ENCODE measurements at places on chromosomes 12 and 14.

GRCh38 chr12:28930704-28931103 is 218.4 kb upstream of the FAR2 start:
- DNase-seq: no peak

GRCh38 chr14:101476916-101477553 is 84.3 kb upstream of the DIO3 start:
- peak; percentile 83 for DNase-seq

- no peak for DNase-seq
Measured at GRCh38 chr12:94525951-94526350, 66.3 kb upstream of the CEP83 start.

DNA sequence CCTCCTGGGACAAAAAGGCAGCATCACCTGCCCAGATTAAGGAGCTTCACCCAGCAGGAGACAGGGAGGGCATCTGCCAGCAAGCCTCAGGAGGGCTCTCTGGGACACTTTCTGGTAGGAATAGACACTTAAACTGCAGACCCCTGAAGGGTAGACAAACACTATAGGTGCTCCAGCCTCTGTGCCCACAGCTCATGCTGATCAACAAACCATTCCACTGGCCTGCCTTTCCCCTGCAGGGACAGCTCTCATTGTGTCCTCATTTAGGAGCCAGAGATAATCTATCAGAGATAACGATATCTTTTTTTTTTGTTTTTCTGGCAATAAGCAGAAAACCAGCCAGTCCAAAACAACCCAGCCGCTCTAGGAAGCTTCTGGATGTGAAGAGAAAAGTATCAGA is 251.8 kb upstream of the CCDC196 start:
- DNase-seq: no peak

- DNase-seq: peak; percentile 32
Measured at GRCh38 chr12:108612788-108613282, 15.0 kb upstream of the TMEM119 start.

GRCh38 chr12:66072566-66072965 is 58.0 kb downstream of the LLPH start:
- no peak for DNase-seq

DNA sequence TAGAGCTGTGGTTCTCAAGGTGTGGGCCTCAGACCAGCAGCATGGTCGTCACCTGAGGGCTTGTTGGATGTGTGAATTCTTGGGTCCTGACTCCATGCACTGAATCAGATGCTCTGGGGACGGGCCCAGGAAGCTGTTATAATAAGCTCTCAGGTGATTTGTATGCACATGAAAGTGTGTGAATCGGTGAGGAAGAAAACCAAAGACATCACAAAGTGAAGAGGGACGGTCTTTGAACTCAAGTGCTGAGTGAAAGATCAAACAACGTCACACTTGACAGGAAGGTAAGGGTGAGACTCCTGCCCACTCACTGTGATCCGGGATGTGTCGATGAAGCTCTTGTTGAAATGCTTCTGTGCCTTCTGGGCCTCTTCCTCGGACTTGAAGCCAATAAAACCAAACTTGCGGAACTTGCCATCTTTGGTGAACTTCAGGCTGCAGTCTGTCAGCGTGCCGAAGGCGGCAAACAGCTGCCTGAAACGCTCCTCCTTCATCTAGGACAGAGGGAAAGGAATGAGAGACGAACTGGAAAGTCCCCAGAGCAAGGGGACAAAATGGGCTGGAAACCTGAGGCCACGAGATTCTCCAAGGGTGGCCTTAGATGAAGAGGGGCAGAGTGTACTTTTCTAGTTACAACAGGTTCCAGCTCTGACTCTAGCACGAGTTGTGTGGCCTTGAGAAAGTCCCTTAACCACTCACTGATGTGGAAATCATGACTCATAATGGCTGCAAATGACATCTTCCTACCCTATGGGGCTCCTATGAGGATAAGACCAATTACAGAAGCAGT is 4.0 kb downstream of the RBM19 start:
- no peak for DNase-seq

GRCh38 chr12:58028294-58028693 is 86.9 kb downstream of the ATP23 start:
- no peak for DNase-seq

- DNase-seq: no peak
Measured at GRCh38 chr12:18521461-18521860, 216.4 kb downstream of the PLCZ1 start.

- DNase-seq: no peak
Measured at GRCh38 chr14:104424406-104425072, 155.0 kb upstream of the C14orf180 start.

DNA sequence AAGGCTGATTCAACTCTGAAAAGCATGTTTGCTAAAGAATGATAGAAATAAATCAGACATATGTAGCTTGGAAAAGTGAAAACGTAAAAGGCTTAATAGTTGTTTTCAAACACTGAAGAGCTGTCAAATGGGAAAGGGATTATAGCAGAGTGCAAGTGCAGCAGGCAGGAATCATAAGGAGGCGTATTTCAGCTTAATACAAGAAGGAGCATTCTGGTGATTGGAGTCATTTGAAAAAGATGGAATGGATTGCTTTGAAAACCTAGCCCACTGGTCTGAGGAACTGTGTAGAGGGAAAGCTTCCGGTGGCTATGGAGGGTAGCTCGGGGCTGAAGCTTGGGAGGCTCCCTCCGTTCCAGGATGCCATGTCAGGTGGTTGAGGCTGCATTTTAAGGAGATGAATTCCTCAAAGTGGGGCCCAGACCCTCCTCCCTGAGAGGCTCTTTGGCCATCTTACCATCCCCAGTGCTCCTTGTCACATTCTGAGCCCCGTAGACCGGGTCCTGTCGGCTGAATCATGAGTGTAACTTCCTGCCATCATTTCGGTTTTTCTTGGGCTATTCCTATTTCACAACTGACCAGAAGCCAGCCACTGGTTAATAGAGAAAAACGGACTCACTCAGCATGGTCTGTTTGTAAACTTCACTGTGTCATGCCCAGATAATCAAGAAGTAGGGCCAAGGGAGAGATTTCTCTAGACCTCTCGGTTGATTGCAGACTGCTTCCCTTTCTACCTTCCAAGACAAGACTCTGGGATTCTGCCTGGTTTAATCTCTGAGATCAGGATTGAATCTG is 6.5 kb downstream of the WNT5B start:
- no peak for DNase-seq

GRCh38 chr14:71933001-71933587 is 865 bp downstream of the RGS6 start:
- no peak for DNase-seq

DNA sequence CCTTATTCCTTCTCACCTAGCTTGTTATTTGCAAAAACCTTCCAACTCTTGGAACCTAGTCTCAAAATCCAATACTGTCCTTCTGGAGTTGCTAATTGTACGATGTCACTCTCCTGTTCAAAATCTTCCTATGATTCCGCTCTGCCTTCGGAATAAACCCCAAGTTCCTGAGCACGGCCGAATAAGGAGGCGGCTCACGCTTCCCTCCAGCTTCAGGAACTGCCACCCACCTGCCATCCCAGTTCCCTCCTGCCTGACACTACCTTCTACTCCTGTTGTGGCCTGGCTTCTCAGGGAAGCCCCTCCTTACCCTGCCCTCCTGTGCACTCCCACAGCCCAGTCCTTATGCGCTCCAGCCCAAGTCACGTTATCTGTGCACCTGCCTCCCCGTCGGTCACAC is 73.2 kb downstream of the SETD3 start:
- no peak for DNase-seq

- DNase-seq: no peak
Measured at GRCh38 chr14:34426313-34427295, 35.4 kb downstream of the SPTSSA start.

DNA sequence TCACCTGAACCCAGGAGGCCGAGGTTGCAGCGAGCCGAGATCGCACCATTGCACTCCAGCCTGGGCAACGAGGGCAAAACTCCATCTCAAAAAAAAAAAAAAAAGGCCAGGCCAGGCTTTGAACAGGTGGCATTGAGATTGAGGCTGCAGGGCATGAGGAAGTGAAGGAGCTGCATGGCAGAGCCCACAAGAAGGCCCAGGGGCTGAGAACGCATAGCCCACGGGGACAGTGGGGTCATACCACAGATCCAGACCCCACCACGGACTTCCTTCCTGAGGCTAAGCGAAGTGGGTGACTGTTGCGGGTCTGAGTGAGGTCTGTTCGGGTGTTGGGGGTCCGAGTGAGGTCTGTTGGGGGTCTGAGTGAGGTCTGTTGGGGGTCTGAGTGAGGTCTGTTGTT is 7.8 kb downstream of the JAG2 start:
- DNase-seq: no peak
